ENCODE measurements at places on chromosomes 13 and 19. TPM values are rescaled to one million over a fixed set of nuclear protein-coding genes. Genes with fewer than 3 reads are reported as not detected.

DNA sequence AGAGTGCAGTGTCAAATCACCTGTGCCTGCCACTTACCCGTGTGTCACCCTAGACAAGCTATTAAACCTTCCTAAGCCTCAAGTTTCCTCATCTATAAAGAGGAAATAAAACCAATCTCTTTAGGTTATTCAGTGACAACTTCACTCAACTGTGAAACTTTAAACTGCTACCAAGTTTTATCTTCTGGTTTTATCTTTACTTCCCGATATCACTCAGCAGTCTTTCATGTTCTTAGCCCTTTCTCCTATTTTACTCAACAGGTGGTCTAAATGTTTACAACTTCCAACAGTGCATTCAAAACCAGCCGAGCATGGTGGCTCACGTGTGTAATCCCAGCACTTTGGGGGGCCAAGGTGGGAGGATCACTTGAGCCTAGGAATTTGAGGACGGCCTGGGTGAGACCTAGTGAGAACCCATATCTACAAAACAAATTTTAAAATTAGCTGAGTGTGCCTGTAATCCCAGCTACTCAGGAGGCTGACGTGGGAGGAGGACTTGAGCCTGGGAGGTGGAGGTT, 59.6 kb downstream of the GPALPP1 start:
- H3K36me3 ChIP-seq, result no peaks in the 10 kb centered on the region
- no peak overlapping the region for H3K4me3 ChIP-seq
- no peak for DNase-seq
- no peak overlapping the region for H3K27ac ChIP-seq
- H3K4me1 ChIP-seq, result no peaks in the 10 kb centered on the region
- H3K27me3 ChIP-seq, result no peaks in the 10 kb centered on the region

GRCh38 chr13:51959773-51960172, 51.5 kb downstream of the ATP7B start:
- H3K27ac ChIP-seq, result no peak overlapping the region
- H3K36me3 ChIP-seq, result no peaks in the 10 kb centered on the region
- H3K4me1 ChIP-seq, result no peaks in the 10 kb centered on the region

ERFL gene
- 0.43 TPM for total RNA-seq

MRPS31 gene
- 18.4 TPM for total RNA-seq

DNA sequence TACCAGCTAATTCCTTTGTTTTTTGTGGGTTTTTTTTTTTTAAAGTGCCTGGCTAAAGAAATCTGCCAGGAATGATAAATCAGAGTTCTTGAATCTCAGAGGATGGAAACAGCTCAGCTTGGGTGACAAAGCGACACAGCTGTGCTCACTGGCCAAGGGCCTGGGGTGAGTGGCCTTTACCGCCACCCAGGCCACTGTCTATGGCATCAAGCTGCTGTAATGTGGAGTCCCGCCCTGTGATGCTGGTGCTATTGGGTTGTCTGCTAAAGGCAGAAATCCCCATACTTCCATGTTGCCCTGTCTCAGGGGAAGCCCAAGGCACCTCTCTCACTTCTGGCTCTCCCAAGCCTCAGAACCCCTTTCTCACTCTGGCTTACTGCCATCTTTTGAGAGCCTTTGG, 82.6 kb upstream of the FARP1 start:
- DNase-seq, result no peak
- no peaks in the 10 kb centered on the region for H3K27me3 ChIP-seq
- no peak overlapping the region for H3K27ac ChIP-seq
- no peak overlapping the region for H3K4me3 ChIP-seq
- no peaks in the 10 kb centered on the region for H3K36me3 ChIP-seq
- H3K4me1 ChIP-seq, result no peaks in the 10 kb centered on the region

DNA sequence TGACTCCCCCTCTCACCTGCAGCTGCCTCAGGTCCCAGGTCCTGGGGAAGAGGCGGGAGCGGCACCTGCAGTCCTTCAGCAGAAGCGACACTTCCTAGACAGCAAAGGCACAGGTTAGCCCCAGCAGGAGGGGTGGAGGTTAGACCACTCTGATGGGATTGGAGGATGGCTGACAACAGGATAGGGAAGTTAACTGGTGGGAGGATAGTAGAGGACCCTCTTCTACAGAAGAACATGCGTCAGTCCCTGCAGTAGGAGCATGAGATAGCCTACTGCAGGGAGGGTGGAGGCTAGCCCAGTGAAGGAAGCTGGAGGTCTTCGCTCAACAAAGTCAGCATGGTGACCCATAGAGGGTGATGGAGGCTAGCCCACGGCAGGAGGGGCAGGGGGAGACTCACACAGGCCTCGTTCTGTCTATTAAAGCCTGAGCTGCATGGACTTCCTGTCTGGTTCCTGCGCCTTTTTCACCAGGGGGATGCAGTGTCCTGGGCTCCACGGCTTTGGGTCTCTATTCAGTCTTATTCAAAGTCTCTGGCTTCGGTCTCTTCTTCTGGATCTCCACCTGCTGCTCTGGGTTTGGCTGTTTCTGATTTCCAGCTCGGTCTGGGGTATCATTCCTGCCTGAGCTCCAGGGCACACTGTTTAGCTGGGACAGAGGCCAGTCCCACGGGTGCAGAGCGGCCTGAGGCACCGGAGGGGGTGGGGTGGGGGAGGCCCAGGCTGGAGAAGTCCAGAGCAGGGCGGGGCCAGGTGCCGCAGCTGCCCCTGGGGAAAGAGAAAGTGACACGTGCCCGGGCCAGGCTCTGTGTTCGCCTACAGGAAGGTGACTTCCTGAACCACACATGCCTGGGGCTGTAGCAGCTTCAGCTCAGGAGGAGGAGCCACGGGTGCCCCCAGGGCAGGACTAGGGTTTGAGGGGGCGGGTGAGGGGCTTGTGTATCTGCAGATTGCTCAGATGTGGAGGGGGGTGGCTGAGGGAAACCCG, 7.3 kb downstream of the IFNL3 start:
- H3K4me1 ChIP-seq, result peaks cover 3% of the 10 kb centered on the region
- no peaks in the 10 kb centered on the region for H3K27me3 ChIP-seq
- no peaks in the 10 kb centered on the region for H3K36me3 ChIP-seq
- no peak overlapping the region for H3K4me3 ChIP-seq

GRCh38 chr13:49954674-49955455, 18.7 kb upstream of the SPRYD7 start:
- no peaks in the 10 kb centered on the region for H3K27me3 ChIP-seq
- H3K36me3 ChIP-seq, result no peaks in the 10 kb centered on the region
- no peaks in the 10 kb centered on the region for H3K4me1 ChIP-seq

DNA sequence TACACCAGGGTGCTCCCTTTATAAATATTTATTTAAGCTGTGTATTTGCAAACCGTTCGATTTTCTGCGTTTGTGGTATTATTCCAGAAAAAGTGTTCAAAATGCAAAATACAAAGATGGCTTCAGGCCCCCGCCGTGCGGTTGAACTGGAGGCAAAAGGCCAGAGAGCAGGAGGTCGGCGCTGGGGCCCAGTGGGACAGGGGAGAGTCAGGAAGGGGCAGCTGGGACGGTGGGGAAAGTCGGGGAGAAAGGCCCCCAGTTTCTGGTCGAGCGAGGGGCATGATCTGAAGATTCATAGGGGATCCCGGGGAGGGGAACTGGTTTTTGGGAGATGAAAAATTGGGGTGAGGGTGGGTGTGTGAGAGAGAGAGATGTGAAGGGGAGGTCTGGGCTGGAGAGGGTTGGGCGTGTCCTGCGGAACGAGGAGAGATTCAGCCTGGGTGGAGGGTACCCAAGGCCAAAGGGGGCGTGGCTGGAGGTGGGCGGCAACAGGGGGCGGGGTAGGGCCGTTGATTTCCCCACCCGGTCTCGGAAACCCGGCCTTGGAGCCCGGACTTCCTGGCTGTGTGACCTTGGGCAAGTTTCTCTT, 678 bp downstream of the ISOC2 start:
- peak; percentile 84 for DNase-seq
- no peaks in the 10 kb centered on the region for H3K4me1 ChIP-seq
- H3K27ac ChIP-seq, result peak overlapping the region; percentile 86
- H3K4me3 ChIP-seq, result peak overlapping the region; percentile 73
- H3K36me3 ChIP-seq, result no peaks in the 10 kb centered on the region
- no peaks in the 10 kb centered on the region for H3K27me3 ChIP-seq

- no peak for DNase-seq
- H3K4me3 ChIP-seq, result no peak overlapping the region
- peaks cover 26% of the 10 kb centered on the region for H3K36me3 ChIP-seq
- peaks cover 16% of the 10 kb centered on the region for H3K4me1 ChIP-seq
- H3K27ac ChIP-seq, result no peak overlapping the region
Observed at GRCh38 chr19:57812226-57812625, 2.5 kb downstream of the ZNF552 start.

GRCh38 chr13:112835796-112836195, 133.2 kb upstream of the MCF2L start:
- no peaks in the 10 kb centered on the region for H3K4me1 ChIP-seq
- no peak overlapping the region for H3K4me3 ChIP-seq
- no peak for DNase-seq
- no peak overlapping the region for H3K27ac ChIP-seq
- peaks cover 93% of the 10 kb centered on the region for H3K36me3 ChIP-seq
- no peaks in the 10 kb centered on the region for H3K27me3 ChIP-seq

DNA sequence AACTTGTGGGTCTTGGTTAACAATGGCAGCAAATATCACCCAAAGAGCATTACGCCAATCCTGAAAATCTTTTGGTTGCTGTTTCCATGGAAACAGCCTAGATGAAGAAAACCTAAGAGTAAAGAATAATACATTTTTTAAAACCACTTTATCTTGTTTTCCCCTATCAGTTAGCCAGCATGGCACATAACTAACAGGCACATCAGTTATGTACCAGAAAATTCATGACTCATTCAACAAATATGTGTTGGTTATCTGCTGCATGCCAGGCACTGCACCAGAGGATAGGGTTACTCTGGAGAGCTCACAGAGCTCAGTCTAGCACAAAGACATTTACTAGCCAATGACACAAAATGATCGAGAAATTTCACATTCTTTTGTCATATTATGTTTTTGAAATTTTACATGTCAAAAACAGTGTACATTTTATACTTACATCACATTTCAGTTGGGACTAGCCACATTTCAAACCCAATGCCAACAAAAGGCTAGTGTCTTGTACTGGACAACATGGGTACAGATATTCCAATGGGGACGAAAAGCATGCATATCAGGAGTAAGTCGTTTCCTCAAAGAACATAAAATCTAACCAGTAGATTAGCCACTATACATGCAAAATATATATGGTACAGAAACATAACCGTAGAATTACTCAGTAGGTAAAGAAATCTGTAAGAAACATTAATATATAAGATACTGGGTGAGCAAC, 20.3 kb downstream of the LNX2 start:
- peaks cover 3% of the 10 kb centered on the region for H3K4me1 ChIP-seq
- H3K36me3 ChIP-seq, result no peaks in the 10 kb centered on the region
- H3K27ac ChIP-seq, result no peak overlapping the region
- H3K4me3 ChIP-seq, result no peak overlapping the region
- DNase-seq, result no peak
- H3K27me3 ChIP-seq, result no peaks in the 10 kb centered on the region

GRCh38 chr13:40776681-40777165, 5.7 kb upstream of the MRPS31 start:
- no peaks in the 10 kb centered on the region for H3K36me3 ChIP-seq
- peaks cover 12% of the 10 kb centered on the region for H3K4me1 ChIP-seq
- no peaks in the 10 kb centered on the region for H3K27me3 ChIP-seq
- DNase-seq, result no peak
- H3K27ac ChIP-seq, result peak overlapping the region; percentile 71
- no peak overlapping the region for H3K4me3 ChIP-seq

DNA sequence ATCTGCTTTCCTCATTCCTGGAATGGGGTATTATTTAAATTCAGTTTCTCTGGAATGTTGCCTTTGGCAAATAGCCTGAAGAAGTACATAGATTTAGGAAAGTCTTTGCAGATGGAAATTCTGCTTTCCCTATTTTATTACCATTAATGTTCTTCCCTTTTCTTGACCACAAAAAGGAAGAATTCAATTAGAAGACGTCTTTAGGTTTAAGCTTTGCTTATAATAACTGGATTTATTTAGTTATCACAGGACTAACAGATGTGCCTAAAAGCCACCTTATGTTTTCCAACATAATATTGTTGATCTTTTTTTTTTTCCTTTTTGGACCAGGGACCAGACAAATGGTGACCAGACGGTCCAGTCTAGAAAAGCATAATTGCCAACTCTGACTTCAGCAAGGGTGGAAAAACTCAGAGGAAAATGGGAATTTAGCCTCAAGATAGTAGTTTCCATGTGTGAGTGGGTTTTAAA, 210.1 kb upstream of the SPRY2 start:
- H3K4me3 ChIP-seq, result no peak overlapping the region
- H3K36me3 ChIP-seq, result no peaks in the 10 kb centered on the region
- no peaks in the 10 kb centered on the region for H3K4me1 ChIP-seq
- no peaks in the 10 kb centered on the region for H3K27me3 ChIP-seq

DNA sequence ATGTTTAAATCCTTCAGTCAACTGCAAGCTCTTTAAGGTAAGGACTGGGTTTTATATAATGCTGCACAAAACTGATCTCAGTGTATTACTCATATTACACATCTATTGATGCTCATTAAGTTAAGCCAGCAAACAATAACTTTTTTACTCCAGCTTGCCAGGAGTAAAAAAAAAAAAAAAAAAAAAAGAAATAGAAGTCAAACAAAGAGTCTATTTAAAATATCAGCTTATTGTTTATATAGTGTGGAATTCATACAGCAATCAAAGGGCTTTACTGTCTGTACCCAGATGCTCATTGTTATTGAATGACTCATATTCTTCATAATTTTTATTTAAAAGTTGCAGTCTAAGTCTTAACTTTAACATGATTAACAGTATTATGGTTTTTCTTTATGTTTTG, 21.8 kb upstream of the KBTBD7 start:
- no peak overlapping the region for H3K4me3 ChIP-seq
- H3K36me3 ChIP-seq, result peaks cover 10% of the 10 kb centered on the region
- H3K4me1 ChIP-seq, result no peaks in the 10 kb centered on the region
- no peak for DNase-seq

WDR88 gene
- not detected for total RNA-seq

KCNRG gene
- total RNA-seq, result 1.5 TPM

GPR4 gene
- 18.5 TPM for total RNA-seq

DNA sequence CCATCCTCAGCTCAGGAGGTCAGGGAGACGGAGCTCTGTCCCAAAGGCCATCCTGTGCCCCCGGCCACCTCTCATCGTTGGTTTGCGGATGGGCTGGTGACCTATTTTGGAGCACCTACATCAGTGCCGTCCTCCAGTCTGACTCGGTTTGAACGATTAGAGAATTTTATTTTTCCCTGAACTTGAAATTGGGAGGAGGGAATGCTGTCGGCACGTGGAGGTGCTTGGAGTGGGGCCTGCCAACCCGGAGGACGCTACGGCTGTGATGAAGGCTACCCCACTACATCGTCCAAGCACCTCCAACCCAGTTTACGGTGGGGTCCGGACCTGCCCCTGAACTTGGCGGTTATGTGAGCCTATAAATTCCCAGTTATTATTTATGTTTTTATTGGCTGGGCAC, 3.0 kb upstream of the ZNF554 start:
- no peak for DNase-seq
- H3K4me3 ChIP-seq, result no peak overlapping the region
- no peaks in the 10 kb centered on the region for H3K27me3 ChIP-seq
- H3K4me1 ChIP-seq, result peaks cover 7% of the 10 kb centered on the region
- no peak overlapping the region for H3K27ac ChIP-seq
- no peaks in the 10 kb centered on the region for H3K36me3 ChIP-seq

CBARP gene
- total RNA-seq, result 1.0 TPM

- DNase-seq, result no peak
- peaks cover 3% of the 10 kb centered on the region for H3K4me1 ChIP-seq
- no peak overlapping the region for H3K27ac ChIP-seq
- H3K36me3 ChIP-seq, result no peaks in the 10 kb centered on the region
- no peaks in the 10 kb centered on the region for H3K27me3 ChIP-seq
- H3K4me3 ChIP-seq, result no peak overlapping the region
Observed at GRCh38 chr13:106686163-106686562, 118.2 kb upstream of the ARGLU1 start.

SPACA6 gene
- total RNA-seq, result 24.0 TPM

- H3K27ac ChIP-seq, result no peak within 1 kb of the TSS
- peaks cover 4% of the 10 kb centered on the region for H3K4me1 ChIP-seq
- peak within 1 kb of the TSS; percentile 8 for H3K4me3 ChIP-seq
- no peaks in the 10 kb centered on the region for H3K36me3 ChIP-seq
- no peak for DNase-seq
- peaks cover 50% of the 10 kb centered on the region for H3K27me3 ChIP-seq
Observed at GRCh38 chr19:49441210-49441959, at the start of gene SLC17A7. TSS of gene SLC17A7 (minus strand) at chr19:49441527. CDS start at chr19:49441379, 148 bp downstream.

MIPEP gene
- 13.3 TPM for total RNA-seq
